Heart left ventricle (tissue), 16 donors: ENCODE measurements at places on chromosomes 4 and X.

DNA sequence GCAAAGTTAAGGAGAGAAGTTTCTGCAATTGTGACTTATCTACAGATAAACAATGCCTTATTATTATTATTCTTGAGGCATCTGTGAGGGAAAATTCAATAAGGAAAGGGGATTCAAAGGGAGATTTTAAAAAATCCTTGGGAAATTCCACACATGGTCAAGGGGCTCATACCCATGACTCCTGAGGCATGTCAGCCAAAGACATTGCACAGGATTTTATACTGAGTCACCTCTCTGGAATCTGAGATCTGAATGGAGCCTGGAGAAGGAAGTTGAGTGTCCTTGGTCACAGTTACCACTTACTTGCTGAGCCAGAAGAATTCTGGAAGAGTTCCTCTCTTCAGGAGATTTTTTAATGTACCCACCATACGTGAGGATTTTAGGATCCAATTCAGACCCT, 14.4 kb upstream of the CXCL8 start:
- DNase-seq = no peak

- DNase-seq = no peak
These were observed 44.3 kb downstream of the ARSJ start for GRCh38 chr4:113935190-113935589.

DNA sequence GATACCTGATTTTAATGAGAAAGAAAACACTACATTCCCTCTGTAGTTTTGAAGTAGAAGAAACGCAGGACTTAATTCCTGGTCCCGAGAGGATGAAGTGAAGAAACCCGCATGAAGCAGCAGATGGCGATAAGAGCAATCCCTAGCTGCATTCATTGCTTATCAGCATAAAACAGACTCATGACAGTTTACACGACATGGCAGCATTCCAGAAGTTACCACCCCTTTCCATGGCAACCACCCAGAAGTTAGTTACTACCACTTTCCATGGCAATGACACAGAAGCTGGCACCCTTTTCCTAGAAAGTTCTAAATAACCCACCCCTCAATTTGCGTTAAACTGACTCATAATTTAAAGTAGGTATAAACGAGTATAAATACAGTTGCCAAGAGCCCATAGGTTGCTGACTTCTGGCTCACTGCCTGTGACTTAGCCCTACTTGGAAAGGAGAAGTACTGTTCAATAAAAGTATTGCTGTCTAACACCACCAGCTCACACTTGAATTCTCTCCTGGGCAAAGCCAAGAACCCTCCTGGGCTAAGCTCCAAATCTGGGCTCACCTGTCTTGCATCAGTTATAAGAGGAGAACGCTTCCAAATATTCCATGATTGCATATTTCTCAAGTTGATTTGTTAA, 5.5 kb upstream of the XAGE2 start:
- no peak for DNase-seq

DNA sequence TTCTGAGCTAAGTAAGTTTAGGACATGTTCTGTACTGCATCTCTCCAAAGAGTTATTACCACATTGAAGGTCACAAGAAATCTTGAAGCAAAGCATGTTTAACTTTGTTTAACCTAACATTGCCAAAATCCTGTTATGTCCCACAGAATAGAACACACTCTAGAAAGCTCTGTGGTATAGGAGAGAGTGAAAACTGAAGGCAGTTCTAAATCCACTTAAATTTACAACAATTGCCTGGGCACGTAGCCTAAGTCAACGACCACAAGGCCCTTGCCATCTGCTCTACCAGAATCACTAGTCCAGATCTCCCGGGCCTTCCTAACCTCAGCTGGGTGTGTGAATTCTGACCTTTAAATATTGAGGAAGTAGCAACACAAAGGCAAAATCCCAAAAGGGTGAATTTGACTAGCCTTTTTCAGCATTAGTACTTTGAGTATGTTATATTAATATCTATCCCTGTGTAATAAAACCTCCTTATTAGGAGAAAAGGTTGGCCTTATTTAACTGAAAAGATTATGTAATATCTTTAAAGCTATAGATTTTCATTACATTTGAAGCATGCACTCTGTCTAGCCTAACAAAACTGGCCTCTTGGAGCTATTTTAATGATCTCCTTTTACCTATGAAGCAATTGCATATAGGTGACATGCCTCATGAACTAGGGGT, 4.5 kb upstream of the MAML3 start:
- DNase-seq = no peak

DNA sequence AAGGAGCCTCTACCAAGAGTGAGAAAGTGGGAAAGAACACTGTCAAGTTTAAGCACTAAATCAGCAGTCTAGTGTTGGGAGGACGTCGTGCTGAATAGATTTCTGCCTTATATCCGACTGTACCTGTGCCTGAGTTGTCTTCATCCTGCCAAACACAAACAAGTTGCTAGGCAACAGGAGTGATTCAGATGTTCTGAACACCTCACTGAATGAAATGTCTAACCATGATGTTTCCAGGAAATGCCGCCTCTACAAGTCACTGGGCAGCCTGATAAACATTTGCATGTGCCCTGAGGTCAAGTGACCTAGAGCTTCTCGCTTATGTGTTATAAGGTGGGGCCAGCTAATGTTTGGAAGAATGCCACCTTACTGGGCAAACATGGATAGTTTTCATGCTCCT, 37.9 kb downstream of the SGMS2 start:
- no peak for DNase-seq

DNA sequence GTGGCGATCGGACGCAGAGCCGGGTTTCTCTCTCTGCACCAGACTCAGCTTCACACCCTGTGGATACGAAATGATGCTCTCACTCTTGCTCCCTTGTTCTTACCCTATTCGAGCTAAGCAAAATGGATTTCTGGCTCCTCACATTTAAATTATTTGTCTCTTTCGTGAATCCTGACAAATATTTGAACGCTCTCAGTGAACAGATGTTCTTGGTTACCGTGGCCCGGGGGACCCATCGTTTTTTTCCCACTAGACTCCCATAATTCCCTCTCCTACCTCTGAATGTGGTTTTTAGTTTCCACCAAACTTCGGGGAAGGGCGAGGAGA, 630 bp downstream of the SMARCA5 start:
- no peak for DNase-seq

- DNase-seq = no peak
These were observed 75.9 kb downstream of the COQ2 start for GRCh38 chr4:83208371-83209365.

DNA sequence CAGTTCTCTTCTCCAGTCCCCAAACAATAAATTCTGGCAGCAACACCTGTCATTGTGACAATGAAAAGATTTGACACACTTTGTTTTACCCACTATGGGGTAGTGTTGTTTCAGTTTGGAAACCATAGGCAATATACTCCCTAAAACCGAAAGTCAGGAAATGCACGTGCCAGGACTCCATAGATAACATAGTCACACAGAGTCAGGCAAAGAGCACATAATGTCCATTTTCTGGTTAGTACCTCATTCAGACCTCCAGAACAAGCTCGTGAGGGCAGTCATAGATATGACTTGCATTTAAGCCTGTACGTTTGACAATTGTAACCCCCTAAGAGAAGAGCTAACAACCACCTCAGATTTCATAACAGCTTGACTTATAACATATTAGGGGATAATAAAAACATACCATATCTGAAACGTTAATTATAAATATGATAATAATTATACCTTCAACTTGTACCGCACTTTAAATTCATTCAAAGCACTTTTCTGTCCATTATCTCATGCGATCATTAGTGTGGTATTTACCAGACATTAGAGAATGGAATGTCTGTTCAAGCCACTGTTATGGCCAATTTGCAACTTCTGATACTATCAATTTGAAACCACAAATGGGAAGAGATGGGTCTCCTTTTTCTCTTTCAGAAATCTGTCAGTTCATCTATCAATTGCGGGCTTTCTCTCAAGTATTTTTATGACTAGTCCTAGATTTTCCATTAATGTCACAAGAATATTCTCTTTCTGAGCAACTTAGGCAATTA, 147.4 kb downstream of the LDB2 start:
- no peak for DNase-seq

- no peak for DNase-seq
These were observed 101.2 kb downstream of the ARSF start for GRCh38 chrX:3142259-3143042.

DNA sequence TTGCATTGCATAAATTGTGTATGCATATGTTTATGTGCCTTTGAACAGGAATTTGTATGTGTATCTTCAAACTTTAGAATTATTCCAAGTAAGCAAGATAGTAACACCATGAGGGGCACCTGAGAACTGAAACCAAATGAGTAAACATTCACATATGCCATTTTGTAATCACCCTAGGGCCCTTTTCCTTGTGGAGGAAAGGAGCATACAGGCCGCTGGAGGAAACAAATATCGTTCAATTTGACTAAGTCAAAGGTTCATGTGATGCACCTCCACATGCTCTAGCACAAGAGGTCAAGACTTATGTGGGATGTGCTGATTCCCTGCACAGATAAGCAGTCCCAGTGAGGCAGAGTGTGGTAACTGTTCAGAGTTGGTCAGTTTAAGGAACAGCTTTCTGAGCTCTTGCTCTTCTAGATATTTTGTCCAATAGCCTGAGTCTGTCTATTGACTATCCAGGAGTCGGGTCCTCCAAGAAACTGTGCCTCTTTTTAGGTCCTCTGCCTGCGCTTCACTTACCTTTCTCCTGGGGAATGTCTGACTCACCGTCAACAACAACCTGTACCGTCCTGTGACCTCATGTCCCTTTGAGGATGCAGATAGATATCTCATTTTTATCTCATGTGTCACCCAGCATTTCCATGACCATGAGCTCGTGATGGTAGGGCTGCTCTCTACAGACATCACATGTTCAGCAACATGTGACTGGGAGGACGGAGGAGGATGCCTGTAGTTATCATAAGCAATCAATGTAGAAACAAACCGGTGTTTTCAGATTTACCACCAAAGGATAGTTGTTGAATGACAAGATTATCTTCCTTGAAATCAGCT, 196.9 kb downstream of the NWD2 start:
- DNase-seq = no peak

DNA sequence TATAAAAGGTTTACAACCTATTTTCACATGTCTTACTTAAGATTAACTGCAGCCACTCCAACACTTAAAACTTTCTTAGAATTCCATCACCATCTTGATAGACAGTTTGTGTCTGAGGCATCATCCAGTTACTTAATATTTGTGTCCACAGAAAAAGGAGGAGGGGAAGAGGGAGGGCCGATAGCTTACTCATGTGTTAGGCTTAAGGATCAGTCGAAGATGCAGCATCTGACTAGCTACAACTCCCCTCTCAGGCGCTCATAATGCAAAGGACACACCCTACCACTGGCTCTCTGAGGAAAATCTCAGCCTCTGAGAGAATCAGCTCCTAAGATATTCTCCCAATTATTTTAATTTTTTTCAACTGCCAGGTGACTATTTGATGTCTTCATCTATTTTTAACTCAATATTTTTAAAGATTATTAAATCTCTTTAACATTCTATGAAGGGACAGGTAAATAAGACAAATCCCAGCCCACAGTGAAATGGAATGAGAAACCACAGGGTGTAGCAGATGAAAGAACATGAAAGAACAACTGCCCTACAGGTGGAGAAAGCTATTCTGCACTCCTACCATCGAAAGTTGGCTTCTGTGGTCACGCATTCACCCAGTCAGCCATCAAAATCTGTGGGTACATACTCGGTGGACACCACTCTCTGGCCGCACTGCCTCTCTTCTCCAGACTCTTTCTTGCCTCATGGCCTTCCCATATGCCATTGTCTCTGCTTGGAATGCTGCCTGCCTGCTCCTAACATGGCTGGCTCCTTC, 48.0 kb downstream of the ARAP2 start:
- DNase-seq = no peak

GRCh38 chr4:145530662-145531061, 49.0 kb downstream of the SMAD1 start:
- no peak for DNase-seq

- no peak for DNase-seq
These were observed 17.7 kb upstream of the ELOVL6 start for GRCh38 chr4:110216129-110216528.
